ENCODE measurements at places on chromosomes 12 and 14. TPM values are rescaled to one million over a fixed set of nuclear protein-coding genes. Genes with fewer than 3 reads are reported as not detected.

- DNase-seq = no peak
Observed at GRCh38 chr14:28756884-28757570, 9.6 kb upstream of the FOXG1 start.

DNA sequence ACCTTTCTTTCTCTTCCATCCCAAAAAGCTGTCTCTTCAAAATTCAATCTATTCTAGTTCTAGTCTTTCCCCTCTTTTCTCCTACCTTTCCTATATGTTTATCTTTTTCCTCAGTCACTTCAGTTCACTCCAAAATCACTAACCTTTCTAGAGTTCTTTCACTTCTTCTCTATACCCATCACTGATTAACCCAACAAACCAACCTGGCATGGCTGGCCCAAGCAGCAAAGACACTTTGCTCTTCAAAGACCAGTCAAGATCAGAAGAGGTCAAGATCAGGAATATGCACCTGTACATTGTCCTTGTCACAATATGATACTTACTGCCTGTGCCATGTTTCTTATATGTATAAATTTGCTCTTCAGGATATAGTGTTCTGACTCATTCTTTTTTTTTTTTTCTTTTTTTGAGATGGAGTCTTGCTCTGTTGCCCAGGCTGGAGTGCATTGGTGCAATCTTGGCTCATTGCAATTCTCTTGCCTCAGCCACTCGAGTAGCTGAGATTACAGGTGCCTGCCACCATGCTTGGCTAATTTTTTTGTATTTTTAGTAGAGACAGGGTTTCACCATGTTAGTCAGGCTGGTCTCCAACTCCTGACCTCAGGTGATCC is 112.9 kb downstream of the C12orf42 start:
- no peak for DNase-seq

- DNase-seq = peak; percentile 56
Observed at GRCh38 chr14:91252871-91253794, 8.6 kb upstream of the GPR68 start.

- no peak for DNase-seq
Observed at GRCh38 chr12:126944684-126945083, 1322.3 kb upstream of the TMEM132C start.

DNA sequence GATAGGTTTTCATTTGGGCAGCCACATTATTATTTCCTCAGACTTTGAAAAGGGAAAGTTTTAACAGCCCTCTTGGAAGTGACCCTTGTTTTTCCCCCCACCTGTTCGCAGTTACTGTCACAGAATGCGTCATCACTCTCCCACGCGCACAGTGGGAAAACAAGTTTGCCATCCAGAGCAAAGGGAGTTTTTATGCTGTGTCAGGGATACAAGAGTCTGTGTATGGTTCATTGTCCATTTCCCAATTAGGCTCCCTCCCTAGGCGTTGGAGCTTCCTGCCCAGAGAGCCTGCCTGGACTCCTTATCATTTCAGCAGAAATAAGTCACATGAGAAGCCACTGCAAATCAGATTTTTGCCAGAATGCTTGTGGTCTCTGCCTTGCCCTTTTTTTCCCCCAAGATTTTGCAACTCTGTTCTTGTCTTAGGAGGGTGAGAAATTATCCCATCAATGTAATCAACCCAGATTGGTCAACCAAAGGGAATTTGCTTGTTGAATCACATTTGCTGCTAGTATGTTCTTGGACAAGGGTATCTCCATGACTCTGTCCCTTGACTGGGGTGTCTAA is 104.1 kb downstream of the IGF1 start:
- no peak for DNase-seq

Gene FAIM2
- 7.4 TPM for total RNA-seq

Gene PPFIA2
- 0.82 TPM for total RNA-seq

- DNase-seq = no peak
Observed at GRCh38 chr14:95535226-95536021, 574 bp downstream of the GLRX5 start.

DNA sequence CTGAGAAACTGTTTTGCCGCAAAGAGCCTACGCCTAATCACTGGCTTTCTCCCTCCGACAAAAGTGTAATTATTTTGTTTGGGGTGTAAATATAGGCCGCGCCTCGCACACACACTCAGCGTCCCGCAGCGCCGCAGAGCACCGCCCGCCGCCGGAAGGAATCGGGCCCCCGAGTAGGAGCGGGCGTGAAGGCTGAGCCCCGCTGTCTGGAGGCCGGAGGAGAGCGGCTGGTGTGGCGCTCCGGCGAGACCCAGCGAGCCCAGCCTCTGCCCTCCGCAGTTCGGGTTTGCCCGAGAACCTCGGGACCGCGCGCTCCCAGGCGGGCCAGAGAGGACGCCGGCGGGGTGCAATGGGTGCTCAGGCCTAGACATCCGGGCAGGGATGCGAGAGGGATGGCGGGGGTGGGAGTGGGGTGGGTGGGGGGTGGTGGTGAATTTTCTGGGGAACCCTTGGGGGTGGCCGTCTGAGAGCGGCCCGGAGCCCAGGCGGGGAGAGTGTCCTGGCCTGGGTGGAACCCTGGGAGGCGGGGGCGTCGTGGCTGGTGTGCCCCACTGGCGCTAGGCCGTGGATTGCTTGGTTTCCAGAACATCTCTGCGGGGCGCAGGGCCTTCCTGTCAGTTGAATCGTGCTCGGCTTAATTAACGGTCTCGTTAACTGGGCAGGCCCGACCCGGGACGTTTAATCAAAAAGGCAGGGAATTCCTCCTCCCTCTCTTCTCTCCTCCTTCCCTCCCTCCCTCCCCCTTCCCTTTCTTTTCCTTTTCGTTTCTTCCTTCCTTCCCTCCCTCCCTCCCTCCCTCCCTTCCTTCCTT is 4.7 kb upstream of the LHX5 start:
- no peak for DNase-seq

- no peak for DNase-seq
Observed at GRCh38 chr12:3809357-3810015, 56.6 kb upstream of the CRACR2A start.

GRCh38 chr12:71748081-71748850 is 6.4 kb upstream of the RAB21 start:
- no peak for DNase-seq

Gene DACT1
- total RNA-seq = 3.4 TPM

GRCh38 chr12:96719660-96720362 is 187.2 kb upstream of the NEDD1 start:
- DNase-seq = no peak

Gene KRT74
- total RNA-seq = 0.14 TPM

DNA sequence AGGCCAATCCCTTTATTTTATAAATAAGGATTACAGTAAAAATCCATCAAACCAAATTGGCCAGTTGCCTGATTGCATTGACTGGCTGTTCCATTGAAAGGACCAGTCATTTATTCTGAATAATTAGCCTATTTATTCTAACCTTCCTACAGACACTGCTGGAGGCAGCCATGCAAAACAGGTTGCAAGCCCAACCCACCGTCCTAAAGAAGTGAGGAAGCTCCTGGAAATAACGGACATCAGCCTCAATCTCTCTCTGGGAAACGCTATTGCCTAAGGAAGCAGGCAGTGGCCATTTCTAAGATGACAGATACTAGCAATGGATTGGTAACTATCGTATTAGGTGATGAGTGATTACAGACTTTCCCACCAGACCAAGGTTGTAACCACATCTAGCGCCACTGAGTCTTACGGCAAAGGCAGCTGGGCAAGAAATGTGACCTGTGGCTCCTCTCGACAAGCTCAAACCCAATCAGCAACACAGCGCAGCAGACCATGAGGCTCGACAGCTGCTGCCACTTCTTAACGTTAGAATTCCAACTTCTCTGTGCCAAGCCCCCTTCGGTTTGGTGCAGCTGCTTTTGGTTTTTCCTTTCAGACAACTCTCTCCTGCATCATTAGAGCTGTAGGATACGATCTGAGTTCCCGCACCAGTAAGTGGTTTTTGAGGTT is 134.2 kb downstream of the KCNK10 start:
- no peak for DNase-seq

- no peak for DNase-seq
Observed at GRCh38 chr12:117063162-117063911, 35.9 kb downstream of the TESC start.

GRCh38 chr12:89544681-89545184 is 18.9 kb upstream of the POC1B start:
- peak; percentile 56 for DNase-seq

- no peak for DNase-seq
Observed at GRCh38 chr14:38662781-38663180, 406.9 kb upstream of the CLEC14A start.

- no peak for DNase-seq
Observed at GRCh38 chr12:71349950-71350349, 89.6 kb upstream of the LGR5 start.

Gene FLVCR2
- 3.2 TPM for total RNA-seq

DNA sequence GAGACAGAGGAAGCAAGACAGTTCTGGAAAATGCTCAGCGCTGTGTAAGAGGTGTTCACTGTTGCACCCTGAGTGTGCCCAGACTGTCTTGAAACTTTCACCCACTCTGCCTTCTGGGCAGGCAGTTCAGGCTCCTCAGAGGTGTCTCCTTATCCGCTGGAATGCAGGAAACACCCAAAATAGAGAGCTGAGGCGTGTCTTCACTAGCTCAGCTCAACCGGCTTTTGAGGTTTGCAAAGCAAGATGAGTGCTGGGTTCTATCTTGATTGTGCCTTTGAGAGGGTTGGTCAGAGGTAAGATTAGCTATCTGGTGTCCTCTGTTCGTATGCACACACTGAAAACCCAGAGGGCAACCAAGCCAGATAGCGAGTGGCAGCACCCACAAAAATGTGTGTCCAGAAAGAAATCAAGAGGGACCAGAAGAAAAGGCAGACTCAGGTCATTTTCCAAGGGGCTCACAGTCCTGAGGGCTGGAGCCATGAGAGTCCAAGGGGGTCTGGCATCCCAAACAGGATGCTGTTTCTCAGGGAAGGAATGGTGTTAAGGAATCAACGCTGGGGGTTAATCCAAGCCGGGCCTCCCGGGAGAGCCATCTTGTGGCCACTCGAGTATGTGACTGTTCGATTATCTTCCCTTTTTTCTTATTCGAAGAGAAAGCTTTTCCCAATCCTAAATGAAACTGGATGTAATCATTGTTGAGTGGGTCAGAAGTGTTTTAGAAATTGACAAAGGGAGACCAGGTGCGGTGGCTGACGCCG is 47.1 kb downstream of the TBX3 start:
- no peak for DNase-seq

Gene CD27
- 0.16 TPM for total RNA-seq

- no peak for DNase-seq
Observed at GRCh38 chr12:23523339-23523738, 426.1 kb downstream of the SOX5 start.

Gene PRR4
- 1.2 TPM for total RNA-seq

- no peak for DNase-seq
Observed at GRCh38 chr12:58420503-58420902, 479.1 kb downstream of the ATP23 start.

DNA sequence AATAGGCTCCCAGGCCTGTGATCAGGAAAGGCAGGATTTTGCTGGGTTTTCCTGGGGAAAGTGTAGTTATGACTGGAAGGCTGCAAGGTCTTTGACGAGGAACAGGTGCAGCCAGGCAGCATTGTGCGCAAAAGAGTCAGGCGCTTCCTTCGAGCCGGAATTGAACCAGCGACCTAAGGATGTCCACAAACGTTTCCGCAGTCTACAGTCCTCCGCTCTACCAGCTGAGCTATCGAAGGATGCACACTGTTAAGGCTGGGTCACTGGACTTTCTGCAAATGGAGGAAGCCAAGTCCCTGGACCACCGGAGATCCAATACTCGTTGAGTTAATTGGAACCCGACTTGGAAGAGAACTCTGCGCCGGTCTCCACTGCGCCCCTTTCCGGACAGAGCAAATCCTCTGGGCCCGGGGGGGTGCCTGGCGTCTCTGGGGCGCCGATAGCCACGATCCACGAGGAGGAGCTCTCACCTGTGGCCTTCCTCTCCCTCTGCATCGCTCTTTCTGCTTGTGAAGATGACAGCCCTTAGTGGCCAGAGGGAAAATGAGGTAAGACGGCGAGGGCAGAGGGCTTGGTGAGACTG is 18.4 kb upstream of the OR6S1 start:
- DNase-seq = no peak

GRCh38 chr14:61331992-61332657 is 10.7 kb downstream of the PRKCH start:
- no peak for DNase-seq

DNA sequence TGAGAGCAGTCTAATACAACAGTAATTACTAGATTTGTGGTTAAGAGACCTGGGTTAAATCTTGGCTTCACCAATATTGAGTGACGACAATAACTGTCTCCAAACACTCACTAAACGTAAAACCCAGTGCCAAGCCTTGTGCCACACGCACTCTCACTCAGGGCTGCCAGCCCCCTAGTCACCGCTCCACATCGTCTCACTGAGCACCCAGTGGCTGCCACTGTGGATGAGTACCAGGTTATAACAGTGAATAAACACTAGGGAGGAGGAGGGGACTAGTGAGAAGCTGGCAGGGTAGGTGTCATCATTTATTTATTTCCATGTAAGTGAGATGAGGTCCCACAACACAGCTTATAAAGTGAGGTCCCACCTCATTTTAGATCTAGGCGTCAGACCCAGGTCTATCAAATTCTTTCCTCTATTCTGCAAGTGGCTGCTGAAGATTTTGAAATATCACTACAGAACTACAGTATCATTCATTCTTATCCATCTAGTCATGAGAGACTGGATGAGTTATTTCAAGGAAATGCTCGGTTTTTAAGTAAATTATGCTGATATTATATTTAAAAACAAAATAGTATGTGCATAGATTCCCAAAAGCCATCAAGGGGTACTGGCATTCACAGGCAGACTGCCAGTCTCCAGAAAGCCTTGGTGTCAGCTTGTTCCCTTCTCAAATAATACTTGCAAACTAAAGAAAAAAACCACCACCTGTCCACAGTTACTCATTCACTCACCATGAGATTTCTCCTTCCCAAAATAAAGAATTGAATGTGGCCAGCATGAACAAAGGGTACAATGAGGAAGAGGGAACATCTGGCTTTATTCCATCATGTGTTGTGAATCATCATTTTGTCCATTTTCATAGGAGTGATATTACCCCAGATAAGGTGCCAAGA is 84.0 kb downstream of the PTPN21 start:
- DNase-seq = no peak

DNA sequence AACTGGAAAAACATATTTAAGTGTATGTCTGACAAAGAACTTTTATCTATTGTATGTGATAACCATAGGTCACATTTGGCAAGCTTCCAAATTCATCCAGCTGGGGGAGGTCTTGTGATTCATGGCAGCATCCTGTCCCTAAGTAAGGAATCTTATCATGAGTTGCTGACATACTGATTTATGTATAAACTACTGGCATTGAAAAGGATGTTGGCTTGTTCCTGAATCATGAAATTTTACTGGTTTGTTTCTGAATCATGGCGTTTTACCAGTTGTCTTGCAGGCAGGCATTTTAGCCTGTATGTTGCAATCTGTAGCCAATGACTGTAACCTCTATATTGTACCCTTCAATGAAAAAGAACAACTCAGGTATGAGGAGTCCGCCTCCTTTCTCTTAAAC is 244.8 kb downstream of the IPO8 start:
- DNase-seq = no peak

Gene OR11H7
- not detected for total RNA-seq

Gene ALX1
- total RNA-seq = not detected
